ENCODE measurements at places on chromosomes 12 and 14. TPM values are rescaled to one million over a fixed set of nuclear protein-coding genes. Genes with fewer than 3 reads are reported as not detected.

The SERPINA5 gene
- total RNA-seq, result not detected

DNA sequence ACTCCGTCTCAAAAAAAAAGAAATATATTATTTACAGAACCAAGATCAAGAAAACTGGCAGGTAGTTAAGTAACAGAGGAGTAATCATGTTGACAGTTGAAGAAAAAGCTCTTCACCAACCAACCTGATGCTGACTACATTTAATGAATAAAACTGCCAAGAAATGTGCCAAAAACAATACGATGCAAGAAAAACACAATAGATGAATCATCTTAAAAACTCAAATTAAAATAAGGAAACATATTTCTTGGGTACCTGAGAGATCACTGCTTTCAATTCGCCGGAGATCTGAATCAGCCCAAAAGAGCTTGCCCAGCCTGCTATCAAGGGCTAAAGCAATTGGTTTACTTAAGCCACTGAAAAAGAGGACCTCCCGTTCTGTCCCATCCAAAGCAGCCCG lies 76.4 kb downstream of the BCL2L14 start:
- no peak overlapping the region for H3K4me3 ChIP-seq
- no peak overlapping the region for H3K27ac ChIP-seq
- H3K36me3 ChIP-seq, result no peaks in the 10 kb centered on the region

DNA sequence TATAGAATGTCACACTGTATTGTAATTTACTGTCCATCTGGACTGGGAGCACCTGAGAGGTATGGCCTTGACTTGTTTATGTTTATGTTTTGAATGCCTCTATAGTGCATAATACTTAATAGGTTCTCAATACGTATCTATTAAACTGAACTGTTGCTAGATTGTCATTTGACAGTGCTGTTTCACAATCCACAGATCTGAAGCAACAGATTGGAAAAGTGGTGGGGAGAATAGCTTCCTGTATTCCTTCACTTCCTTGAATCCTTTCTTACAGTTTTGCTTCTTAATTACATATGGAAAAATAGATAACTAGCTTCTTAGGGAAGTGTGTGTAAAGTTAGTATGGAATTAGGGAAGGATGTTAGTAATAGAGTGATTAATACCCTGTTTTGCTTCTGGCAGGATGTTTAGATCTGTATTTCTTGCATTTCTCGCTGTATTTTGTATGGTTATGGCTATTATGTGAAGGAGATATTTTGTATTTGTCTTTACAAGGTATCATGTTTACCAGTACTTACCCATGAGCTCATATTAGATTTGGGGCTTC lies 4.5 kb downstream of the CNOT2 start:
- no peaks in the 10 kb centered on the region for H3K27me3 ChIP-seq
- peaks cover 46% of the 10 kb centered on the region for H3K4me1 ChIP-seq
- peaks cover 30% of the 10 kb centered on the region for H3K36me3 ChIP-seq
- H3K27ac ChIP-seq, result no peak overlapping the region

DNA sequence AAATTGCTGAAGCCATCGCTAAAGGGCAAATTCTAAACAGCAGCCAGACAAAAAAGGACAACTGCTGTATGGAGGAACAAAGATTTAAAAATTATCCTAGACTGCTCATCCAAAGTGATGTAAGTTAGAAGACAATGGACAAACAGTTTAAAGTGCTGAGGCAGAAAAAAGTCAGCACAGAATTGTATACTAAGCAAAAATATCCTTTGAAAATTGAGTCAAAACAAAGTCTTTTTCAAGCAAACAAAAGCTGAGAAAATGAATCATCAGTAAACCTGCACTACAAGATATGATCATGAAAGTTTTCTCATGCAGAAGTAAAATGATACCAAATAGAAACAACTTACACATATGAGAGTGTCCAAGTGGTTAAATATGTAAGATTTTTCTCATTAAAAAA lies 43.6 kb downstream of the EML5 start:
- no peak overlapping the region for H3K27ac ChIP-seq
- H3K4me1 ChIP-seq, result no peaks in the 10 kb centered on the region
- no peak for DNase-seq
- no peak overlapping the region for H3K4me3 ChIP-seq
- no peaks in the 10 kb centered on the region for H3K27me3 ChIP-seq

The TTC6 gene
- total RNA-seq, result not detected

The PARPBP gene
- total RNA-seq, result 33.5 TPM

The NRDE2 gene
- 30.3 TPM for total RNA-seq

GRCh38 chr12:62562846-62563245 lies 96.2 kb downstream of the MON2 start:
- H3K4me3 ChIP-seq, result no peak overlapping the region
- H3K27me3 ChIP-seq, result no peaks in the 10 kb centered on the region
- peaks cover under 1% of the 10 kb centered on the region for H3K4me1 ChIP-seq
- H3K27ac ChIP-seq, result no peak overlapping the region

- peaks cover 47% of the 10 kb centered on the region for H3K4me1 ChIP-seq
- no peak overlapping the region for H3K27ac ChIP-seq
- no peak overlapping the region for H3K4me3 ChIP-seq
These were observed 1.6 kb upstream of the ARID4A start for GRCh38 chr14:58296726-58297125.

- no peak overlapping the region for H3K4me3 ChIP-seq
- peaks cover 16% of the 10 kb centered on the region for H3K27me3 ChIP-seq
- H3K4me1 ChIP-seq, result peaks cover 15% of the 10 kb centered on the region
- no peak for DNase-seq
These were observed 18.4 kb upstream of the MAP3K9 start for GRCh38 chr14:70827752-70828151.

The KCNH3 gene
- 1.2 TPM for total RNA-seq

DNA sequence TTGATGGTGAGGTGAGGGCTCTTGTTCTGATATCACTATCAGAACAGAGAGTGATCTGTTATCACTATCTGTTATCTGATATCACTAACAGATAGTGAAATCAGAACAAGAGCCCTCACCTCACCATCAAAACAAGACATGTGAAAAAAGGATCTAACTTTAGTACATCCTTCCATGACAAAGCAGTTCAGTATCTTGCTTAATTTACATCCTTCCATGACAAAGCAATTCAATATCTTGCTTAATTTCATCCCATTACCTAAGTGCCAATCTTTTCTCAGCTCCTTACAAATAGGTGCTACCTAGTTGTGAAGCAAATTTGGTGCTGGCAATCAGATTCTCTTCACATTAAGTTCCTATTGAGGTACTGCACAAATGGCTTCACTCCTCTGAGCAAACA lies 1865.6 kb upstream of the FLRT2 start:
- H3K4me3 ChIP-seq, result no peak overlapping the region
- H3K27ac ChIP-seq, result no peak overlapping the region
- H3K27me3 ChIP-seq, result no peaks in the 10 kb centered on the region
- no peaks in the 10 kb centered on the region for H3K4me1 ChIP-seq
- no peak for DNase-seq

DNA sequence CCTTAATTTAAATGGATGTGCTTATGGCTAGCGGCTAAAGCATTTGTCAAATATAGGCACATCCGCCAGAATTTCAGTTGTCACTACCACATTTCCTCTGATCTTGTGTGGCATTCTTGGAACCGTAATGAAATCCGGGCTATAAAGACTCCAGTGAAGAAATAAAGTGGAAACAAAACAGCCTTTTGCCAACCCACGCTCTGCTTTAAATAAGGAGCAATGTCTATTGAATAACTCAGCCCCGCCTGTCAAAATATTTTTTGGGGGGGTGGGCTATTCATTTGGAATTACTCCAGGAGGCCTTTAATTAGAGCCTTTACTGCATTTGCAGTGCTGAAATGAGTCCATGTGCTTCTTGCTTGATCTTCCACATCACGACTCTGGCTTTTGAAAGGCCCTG lies 179.6 kb upstream of the RPH3A start:
- no peaks in the 10 kb centered on the region for H3K36me3 ChIP-seq
- H3K27me3 ChIP-seq, result peaks cover 10% of the 10 kb centered on the region
- H3K4me3 ChIP-seq, result no peak overlapping the region
- no peak overlapping the region for H3K27ac ChIP-seq
- H3K4me1 ChIP-seq, result no peaks in the 10 kb centered on the region

DNA sequence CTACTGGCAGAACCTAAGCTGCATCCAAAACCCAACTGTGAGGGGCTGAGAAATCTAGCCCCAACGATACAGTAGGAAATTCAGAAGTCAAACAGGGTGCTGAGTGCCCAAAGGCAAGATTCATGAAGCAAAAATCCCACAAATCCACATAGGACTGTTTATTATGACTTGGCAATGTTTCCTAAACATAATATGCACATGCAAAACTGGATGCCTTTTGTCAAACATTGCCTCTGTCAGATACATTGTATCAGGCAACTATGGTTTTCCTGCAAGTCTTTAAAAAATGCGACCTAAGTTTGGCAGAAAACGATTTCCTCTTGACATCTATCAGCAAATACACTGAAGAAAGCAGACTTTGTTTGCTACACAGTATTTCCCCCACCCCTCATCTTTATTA lies 27.3 kb upstream of the YARS2 start:
- DNase-seq, result no peak
- H3K4me3 ChIP-seq, result no peak overlapping the region
- H3K4me1 ChIP-seq, result no peaks in the 10 kb centered on the region
- peaks cover 5% of the 10 kb centered on the region for H3K27me3 ChIP-seq
- H3K27ac ChIP-seq, result no peak overlapping the region

- no peak overlapping the region for H3K4me3 ChIP-seq
- no peak for DNase-seq
- no peaks in the 10 kb centered on the region for H3K27me3 ChIP-seq
- H3K4me1 ChIP-seq, result no peaks in the 10 kb centered on the region
- H3K27ac ChIP-seq, result no peak overlapping the region
These were observed 894.0 kb downstream of the NRXN3 start for GRCh38 chr14:79064214-79064613.

- no peaks in the 10 kb centered on the region for H3K27me3 ChIP-seq
- H3K4me3 ChIP-seq, result no peak overlapping the region
- no peaks in the 10 kb centered on the region for H3K36me3 ChIP-seq
These were observed 1198.5 kb downstream of the FSCB start for GRCh38 chr14:43308421-43309110.

The CAPS2 gene
- total RNA-seq, result 9.3 TPM

DNA sequence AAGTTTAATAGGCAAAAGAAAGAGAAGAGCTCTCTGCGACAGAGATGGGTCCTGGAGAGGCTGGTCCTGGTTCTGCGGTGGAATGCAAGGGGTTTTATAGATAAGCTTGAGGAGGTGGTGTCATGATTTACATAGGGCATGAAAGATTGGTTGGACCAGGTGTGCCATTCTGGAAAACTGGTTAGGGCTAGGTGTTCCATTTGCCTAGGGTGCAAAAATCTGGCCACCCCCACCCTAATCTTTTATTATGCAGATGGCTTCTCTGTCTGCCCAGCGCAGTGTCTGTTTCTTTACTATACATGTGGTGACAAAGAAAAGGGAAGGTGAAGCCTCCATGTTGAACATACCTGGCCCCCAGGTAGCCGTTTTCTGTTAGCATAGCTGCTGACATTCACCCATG lies 65.4 kb downstream of the ERC1 start:
- H3K4me3 ChIP-seq, result no peak overlapping the region
- DNase-seq, result no peak
- H3K36me3 ChIP-seq, result peaks cover 26% of the 10 kb centered on the region

The TAS2R7 gene
- total RNA-seq, result not detected

DNA sequence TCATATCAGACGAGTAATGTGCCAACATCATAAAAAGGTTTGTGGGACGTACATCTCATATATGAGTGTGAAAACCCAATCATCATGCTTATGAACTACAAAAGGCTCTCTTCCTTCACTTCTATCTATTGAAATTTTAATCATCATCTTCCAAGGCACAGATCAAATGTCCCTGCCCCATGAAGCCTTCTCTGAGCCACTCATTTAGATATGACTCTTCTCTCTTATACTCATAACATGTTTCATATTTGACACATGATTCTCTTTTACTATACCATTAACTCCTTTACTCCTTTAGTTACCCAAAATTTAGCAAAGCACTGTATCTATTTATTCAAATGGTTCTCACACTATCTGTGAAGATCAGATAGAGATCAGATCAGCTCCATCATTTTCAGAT lies 22.2 kb downstream of the RALGAPA1 start:
- no peak for DNase-seq
- H3K4me1 ChIP-seq, result peaks cover 14% of the 10 kb centered on the region
- peaks cover 6% of the 10 kb centered on the region for H3K36me3 ChIP-seq
- no peak overlapping the region for H3K4me3 ChIP-seq
- no peaks in the 10 kb centered on the region for H3K27me3 ChIP-seq

The APAF1 gene
- total RNA-seq, result 36.3 TPM

DNA sequence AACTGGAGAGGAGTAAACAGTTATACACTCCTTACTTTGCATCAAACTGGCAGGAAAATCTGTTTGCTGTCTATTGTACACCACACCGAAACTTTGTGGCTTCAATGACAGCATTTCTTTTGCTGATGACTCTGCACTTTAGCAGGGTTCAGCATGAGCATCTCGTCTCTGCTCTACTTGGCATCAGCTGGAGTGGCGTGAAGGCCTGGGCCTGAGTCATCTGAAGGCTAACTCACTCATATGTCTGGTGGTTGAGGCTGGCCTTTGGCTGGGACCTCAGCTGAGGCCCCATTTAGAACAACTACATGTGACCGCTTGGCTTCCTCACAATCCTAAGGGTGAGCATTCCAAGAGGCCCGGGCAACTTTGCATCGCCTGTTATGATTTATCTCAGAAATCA lies 28.7 kb upstream of the REP15 start:
- H3K4me1 ChIP-seq, result peaks cover 4% of the 10 kb centered on the region
- H3K36me3 ChIP-seq, result no peaks in the 10 kb centered on the region
- H3K27me3 ChIP-seq, result no peaks in the 10 kb centered on the region
- H3K27ac ChIP-seq, result no peak overlapping the region

The NYNRIN gene
- 0.50 TPM for total RNA-seq

The GUCY2C gene
- not detected for total RNA-seq

DNA sequence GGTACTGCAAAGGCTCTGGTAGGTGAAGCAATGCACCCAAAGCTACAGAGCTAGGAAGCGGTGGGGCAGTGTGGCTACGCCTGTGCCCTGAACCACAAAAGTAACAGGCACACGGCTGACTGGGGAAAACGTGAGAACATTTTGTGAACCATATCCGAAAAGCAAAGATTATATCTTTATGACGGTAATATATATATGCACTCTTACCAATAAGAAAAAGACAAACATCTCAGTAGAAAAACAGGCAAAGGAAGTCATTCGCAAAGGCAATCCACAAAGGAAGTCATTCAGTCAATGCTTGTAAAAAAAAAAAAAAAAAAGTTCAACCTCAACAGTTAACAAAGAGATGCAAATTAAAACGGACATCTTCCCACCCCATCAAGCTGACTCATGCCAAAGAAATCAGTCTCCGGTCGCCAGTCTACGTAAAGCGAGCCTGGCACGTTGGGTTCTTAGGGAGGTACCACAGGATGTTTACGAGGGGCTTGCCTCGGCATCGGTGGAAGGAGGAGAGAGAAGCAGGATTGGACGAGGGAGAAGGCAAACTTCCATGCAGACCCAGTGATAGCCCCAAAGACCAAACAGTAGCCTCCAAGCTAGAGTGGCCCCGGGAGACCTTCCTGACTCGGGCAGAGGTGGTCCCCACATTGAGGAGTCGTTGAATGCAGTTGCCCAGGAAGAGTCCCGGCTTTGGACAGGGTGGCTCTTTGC lies 39.4 kb upstream of the PPP2R5C start:
- no peaks in the 10 kb centered on the region for H3K27me3 ChIP-seq
- H3K4me1 ChIP-seq, result peaks cover 24% of the 10 kb centered on the region
- H3K36me3 ChIP-seq, result no peaks in the 10 kb centered on the region

The TOGARAM1 gene
- 10.7 TPM for total RNA-seq

All from activated CD8-positive, alpha-beta memory T cell treated with anti-CD3 and anti-CD28 coated beads, Interleukin-2, amount 10 ng/mL, durations not matched to agents 7 days and 5 days (primary cell).